ENCODE measurements at places on chromosomes 7 and 10. TPM values are rescaled to one million over a fixed set of nuclear protein-coding genes. Genes with fewer than 3 reads are reported as not detected.

DNA sequence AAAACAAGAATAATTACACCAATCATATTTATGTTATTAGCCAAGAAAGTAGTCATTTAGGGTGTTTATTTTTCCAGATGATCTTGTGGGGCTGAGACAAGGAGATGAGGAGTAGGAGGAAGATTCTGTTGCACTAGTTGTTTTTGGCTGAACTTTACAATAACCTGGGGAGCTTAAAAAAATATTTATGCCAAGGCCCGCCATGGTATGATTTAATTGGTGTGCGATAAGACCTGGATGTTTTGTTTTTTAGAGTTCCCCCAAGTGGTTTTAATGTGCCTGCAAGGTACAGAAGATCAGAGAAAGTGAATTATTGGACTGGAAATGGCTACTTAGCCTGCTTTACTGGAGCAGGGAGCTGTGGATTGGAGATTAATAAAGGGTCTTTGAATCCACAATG is 7.1 kb upstream of the ZNF282 start:
- no peak for DNase-seq

DNA sequence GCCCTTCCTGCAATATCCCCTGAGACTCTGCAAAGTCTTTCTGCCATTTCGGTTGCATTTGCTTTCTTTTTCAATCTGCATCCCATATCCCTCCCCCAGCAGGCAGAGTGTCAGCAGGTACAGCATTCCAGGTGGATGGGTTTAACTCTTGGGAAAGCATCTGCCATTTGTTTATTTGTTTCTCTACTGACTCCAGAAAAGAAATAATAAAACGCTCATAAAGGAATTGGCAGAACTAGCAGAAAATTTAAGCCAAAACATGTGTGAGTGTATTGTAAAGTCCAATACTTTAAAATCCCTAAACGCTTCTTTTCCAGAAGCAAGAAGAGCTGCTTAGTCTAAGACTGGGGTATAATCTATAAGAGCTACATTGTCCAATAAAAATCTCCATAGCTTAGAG is 393.8 kb downstream of the TNS3 start:
- DNase-seq, result no peak

GHRHR gene
- polyA plus RNA-seq, result 0.50 TPM

- no peak for DNase-seq
Observed at GRCh38 chr7:55273186-55273980, 91.8 kb upstream of the LANCL2 start.

DNA sequence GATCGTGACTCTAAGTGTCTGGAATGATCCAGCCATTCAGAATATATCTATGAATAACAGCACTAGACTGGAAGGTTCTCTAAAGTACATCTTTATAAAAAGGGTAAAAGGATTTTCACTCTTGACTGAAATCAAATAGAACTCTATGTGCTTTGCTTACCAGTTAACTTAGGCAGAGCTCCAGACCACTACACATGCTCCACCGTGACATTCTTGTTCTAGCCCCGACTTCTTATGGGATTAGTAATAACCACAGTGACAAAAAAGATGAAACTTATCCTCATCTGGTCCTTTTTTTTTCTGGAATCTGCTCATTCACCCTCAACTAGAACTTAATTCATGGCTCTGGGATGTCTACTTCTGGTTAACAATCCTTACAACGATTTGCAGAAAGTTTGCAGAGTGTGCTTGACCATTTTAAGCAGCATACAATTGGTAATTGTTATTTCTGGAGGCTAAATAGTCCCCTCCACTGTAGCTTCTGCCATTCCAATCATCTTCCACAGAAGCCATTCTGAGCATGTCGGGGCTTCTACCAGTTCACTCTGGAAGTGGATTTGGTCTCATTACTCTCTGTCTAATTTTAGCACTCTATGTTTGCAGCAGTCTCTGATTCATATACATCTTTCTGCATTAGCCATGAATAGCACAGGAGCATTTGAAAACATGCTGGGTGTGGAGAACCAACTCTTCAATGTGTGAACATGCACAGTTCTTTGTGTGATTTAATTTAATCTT is 163.7 kb upstream of the CDC14C start:
- no peak for DNase-seq

- DNase-seq, result no peak
Observed at GRCh38 chr10:34764472-34764946, 50.6 kb downstream of the PARD3 start.

- peak; percentile 39 for DNase-seq
Observed at GRCh38 chr7:133310232-133310862, 57.5 kb downstream of the EXOC4 start.

- no peak for DNase-seq
Observed at GRCh38 chr7:13563680-13564079, 425.8 kb downstream of the ETV1 start.

ABCA13 gene
- polyA plus RNA-seq, result 1.8 TPM

JCAD gene
- 25.5 TPM for polyA plus RNA-seq

Data from renal pelvis (tissue), 12 donors.